ENCODE measurements at places on chromosomes 7 and 10. TPM values are rescaled to one million over a fixed set of nuclear protein-coding genes. Genes with fewer than 3 reads are reported as not detected.

The MAGI2 gene
- 0.05 TPM for total RNA-seq

The ITPRID1 gene
- not detected for total RNA-seq

The MALSU1 gene
- 53.3 TPM for total RNA-seq

The ZPBP gene
- not detected for total RNA-seq

The CALCR gene
- total RNA-seq, result not detected

The TCF7L2 gene
- 0.26 TPM for total RNA-seq

The LRRC17 gene
- not detected for total RNA-seq

The ADRA2A gene
- not detected for total RNA-seq
